HepG2 (cell line): ENCODE measurements at places on chromosomes 11 and 22.

- no peak for DNase-seq
These were observed 10.6 kb downstream of the TEAD1 start for GRCh38 chr11:12684816-12685215.

DNA sequence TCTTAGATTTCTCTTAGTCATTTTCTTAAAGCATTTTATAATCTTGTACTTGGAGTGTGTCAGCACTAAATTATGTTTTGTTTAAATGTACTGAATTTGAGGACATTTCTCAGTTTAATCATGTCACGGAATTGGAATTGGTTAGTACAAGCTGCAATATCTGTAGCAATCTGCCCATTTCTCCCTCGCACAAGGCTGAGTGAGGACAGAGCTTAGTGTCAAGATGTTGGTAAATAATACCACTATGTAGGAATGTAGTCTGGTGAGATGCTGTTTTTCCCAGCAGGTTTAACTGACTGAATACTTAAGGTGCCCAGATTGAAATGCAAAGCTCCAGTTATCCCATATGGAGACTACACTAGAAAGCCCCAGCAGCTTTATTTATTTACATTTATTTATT, 30.6 kb downstream of the SREBF2 start:
- no peak for DNase-seq

DNA sequence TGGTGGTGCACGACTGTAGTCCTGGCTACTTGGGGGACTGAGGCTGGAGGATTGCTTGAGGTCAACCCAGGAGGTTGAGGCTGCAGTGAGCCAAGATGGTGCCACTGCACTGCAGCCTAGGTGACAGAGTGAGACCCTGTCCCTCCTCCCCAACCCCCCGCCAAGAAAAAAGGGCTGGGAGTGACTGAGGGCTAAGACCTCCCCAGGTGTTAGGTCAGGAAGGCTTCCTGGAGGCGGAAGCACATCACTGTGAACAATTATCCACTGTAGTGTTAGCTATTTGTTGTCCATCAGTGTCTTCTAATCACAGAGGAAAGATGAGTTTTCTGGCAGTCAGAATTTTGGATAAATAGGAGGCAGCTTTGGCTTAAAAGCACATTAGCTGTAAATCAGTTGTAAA, 8.8 kb downstream of the YDJC start:
- no peak for DNase-seq

- no peak for DNase-seq
These were observed 59.6 kb upstream of the PPARA start for GRCh38 chr22:46090631-46091201.

DNA sequence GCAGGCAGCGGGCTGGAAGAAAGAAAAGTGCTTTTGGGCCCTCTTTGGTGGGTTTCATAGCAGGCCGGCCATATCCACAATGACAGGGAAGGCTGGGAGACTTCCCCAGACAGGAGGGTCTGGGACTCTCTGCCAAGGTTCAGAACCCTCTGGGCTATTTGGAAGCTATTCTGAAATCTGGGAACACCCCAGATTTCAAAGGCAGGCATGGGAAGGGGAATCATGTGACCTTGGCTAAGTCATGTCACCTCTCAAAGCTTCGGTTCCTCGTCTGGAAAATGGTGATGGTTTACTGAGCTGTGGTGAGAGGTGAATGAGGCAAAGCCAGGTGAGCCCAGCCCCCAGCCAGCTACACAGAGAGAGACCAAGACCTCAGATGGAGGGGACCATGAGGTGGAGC, 4.6 kb downstream of the CASTOR1 start:
- DNase-seq: no peak

DNA sequence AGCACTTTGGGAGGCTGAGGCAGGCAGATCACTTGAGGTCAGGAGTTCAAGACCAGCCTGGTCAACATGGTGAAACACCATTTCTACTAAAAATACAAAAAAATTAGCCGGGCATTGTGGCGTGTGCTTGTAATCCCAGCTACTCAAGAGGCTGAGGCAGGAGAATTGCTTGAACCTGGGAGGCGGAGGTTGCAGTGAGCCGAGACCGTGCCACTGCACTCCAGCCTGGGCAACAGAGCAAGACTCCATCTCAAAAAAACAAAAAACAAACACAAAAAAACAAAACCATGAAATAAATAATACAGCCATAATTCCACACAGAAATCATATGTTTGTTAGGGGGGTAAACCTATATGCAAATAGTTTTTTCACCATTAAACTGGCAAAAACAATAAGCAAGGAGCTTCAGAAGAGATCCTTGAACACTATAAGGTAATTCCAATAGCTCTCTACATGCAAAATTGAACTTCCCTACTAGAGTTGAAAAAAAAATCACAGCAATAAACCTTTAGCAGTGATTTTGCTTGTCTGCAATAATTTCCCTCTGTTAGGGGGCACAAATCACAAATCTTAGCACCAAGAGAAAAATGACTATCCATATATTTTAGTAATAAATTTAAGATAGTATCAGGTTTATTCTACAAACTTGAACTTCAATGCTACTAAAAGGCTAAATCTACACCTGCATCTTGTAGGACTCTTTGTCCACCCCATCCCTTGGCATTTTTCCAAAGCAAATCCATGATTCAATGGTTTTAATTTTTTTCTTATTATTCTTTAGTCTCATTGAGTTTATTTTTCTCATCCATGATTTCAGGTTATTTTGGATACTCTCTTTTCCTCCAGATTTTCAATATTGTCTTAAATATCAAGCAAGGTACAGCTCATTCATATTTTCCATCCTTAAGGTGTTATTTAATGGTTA, 3.9 kb downstream of the CSTF3 start:
- no peak for DNase-seq

GRCh38 chr11:29153078-29153477, 863.8 kb downstream of the KCNA4 start:
- no peak for DNase-seq

- no peak for DNase-seq
These were observed 1.3 kb upstream of the ZDHHC8 start for GRCh38 chr22:20130319-20130718.

DNA sequence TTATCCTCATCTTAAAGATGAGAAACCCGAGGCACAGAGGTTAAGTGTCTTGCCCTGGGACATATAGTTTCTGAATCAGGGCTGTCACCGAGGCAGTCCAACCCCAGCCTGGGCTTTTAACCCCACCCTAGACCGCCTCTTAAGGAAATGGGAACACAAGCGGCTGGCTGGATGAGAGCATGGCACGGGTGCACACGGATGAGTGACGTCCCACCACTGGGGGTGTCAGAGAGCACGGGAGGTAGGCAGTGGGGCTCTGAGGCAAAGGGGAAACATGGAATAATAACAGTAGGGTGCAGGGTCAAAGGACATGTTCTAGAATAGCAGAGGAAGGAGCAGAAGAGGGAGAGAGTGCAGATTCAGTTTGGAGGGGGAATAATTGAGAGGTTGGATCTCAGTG, 22.3 kb downstream of the PPFIBP2 start:
- DNase-seq: no peak
